Activated CD8-positive, alpha-beta memory T cell treated with anti-CD3 and anti-CD28 coated beads for 1 hour (primary cell): ENCODE measurements at places on chromosomes 2 and 18.

DNA sequence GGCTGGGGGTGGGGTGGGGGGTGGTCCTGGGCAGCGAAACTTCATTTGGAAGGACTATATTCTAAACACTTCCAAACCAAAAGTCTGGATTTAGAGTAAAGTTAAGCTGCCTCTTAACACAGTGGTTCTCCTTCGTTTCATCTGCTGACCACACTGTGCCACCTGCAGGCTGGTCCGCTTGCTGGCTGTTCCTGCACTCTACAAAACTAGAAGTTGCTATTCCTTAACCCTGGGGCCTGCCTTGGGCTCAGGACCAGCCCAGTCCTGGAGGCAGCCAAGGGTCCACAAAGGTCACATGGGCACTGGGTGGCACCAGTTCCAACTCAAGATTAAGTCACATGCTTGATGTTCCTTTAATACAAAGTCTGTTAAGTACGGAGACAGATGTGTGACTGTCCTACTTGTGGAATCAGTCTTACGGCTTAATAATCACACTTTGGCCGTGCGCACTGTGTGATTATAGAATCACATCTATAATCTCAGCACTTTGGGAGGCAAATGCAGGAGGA lies 195.4 kb downstream of the FAM210A start:
- DNase-seq = no peak

GRCh38 chr2:131402320-131403039 lies 38.5 kb upstream of the RAB6D start:
- DNase-seq = no peak

DNA sequence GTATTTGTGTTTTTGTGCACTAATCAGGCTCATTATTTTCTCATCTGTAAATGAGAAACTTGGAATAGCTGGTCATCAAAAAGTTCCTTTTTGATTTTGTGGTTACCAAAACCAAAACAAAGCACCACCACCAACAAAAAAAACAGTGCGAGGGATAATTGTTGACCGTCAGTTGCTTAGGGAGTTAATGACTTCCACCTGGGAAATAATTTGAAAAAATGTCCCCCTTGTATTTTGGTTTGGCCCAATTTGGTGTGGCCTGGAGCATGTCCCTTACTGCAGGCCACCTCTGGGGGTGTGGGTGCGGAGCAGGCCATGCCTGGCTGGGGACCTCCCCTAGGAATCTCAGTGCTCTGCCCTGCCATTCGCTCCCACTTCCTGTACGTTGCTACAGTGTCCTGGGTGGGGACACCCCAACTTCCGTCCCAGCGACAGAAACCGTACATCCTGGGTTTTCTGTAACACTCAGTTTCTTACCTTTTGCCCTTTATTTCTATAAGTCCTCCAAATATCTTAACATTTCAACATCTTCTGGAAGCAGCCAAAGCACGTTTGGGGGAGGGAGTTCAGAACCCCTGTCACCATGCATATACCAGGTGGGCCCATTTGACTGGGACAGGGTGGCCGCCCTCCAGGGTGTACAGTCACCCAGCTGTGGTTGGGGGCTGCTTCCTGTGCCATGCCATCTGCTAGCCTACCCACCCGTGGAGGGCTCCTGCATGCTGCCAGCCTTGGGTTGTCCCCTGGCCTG lies 31.3 kb downstream of the NCK2 start:
- DNase-seq = no peak

DNA sequence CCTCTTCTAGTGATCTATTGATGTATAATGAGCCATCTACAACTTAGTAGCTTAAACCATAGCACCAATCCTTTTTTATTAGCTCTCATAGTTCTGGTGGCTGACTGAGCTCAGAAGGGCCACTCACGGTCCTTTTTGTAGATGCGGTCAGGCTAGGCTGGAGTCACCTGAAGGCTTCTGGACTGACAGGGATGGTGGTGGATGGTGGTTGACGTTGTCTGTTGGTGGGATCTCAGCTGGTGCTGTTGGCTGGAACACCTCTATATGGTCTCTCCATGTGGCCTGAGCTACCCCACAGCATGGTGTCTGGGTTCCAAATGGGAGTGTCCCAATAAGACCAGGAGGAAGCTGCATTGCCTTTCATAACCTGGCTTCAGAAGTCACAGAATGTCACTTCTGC lies 68.0 kb downstream of the BCL2L11 start:
- no peak for DNase-seq

- no peak for DNase-seq
These were observed 169.6 kb upstream of the HDAC4 start for GRCh38 chr2:239570216-239570925.

- DNase-seq = no peak
These were observed 120.1 kb downstream of the HIBCH start for GRCh38 chr2:190199530-190199929.

DNA sequence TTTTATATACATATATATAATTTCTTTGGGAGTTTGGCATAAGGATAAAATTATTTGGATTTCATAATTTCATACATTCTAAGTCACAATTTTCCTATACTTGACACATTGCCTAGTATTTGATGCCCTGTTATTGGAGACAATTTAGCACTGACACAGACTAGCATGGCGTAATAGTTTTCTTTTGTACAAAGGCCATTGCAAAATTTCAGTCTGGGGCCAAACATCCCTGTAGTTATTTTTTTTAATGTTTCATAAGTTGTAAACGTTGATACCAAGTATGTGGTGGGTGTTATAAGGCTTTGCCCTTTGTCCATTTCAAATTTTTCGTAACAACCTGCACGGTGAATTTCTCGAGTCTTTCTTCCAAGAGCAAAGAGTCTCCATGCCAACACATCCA lies 95.7 kb upstream of the NRP2 start:
- no peak for DNase-seq

DNA sequence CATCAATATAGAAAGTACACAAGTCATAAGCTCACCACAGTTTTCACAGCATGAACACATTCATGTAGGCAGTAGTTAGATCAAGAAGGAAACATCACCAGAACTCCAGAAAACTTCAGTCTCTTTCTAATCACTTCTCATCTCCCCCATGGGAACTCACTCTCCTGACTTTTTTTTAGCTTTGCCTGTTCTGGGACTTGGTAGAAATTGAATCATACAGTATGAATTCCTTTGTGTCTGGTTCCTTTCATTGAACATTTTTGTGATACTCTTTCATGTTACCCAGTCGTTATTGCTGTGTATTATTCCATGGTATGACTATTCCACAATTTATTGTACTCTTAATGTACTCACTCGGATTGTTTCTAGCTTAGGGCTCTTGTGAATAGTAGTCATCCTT lies 160.2 kb downstream of the TAF4B start:
- no peak for DNase-seq

GRCh38 chr2:67627456-67628207 lies 230.5 kb downstream of the ETAA1 start:
- no peak for DNase-seq

- no peak for DNase-seq
These were observed 2.3 kb downstream of the HOXD11 start for GRCh38 chr2:176109192-176109901.

DNA sequence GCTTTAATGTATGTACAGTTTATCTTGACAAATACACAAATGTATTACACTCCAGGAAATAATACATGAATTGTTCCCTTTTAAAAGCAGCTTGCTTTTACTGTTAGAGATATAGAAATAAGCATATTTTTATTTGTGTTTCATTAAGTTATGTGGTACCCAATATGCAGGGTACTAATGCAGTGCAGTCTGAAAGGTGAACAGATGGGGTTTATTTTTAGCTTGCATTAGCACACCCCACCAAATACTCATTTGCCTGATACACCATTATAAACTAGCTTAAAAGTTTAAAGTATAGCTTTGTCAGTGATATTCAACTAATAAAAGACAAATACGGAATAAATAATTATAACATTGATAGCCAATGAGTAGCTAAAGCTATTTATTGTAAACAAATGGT lies 394.7 kb upstream of the ZNF804A start:
- no peak for DNase-seq

- no peak for DNase-seq
These were observed 117.0 kb upstream of the SLC14A2 start for GRCh38 chr18:45498287-45498658.

DNA sequence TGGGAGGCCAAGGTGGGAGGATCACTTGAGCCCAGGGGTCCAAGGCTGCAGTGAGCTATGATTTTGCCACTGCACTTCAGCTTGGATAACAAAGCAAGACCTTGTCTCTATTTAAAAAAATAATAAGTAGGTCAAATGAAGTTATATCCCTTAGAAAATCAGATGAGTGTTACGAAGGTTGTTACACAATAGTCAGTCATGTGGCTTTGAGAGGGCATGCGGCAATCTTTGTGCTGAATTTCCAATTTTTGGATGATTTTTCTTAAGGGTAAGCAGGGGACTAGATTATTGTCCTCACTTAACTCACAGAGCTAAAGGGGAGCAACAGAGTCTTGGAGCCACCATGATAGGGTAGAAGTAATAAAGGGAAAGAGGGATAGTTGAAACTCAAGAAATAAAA lies 71.8 kb downstream of the B3GNT2 start:
- DNase-seq = no peak

DNA sequence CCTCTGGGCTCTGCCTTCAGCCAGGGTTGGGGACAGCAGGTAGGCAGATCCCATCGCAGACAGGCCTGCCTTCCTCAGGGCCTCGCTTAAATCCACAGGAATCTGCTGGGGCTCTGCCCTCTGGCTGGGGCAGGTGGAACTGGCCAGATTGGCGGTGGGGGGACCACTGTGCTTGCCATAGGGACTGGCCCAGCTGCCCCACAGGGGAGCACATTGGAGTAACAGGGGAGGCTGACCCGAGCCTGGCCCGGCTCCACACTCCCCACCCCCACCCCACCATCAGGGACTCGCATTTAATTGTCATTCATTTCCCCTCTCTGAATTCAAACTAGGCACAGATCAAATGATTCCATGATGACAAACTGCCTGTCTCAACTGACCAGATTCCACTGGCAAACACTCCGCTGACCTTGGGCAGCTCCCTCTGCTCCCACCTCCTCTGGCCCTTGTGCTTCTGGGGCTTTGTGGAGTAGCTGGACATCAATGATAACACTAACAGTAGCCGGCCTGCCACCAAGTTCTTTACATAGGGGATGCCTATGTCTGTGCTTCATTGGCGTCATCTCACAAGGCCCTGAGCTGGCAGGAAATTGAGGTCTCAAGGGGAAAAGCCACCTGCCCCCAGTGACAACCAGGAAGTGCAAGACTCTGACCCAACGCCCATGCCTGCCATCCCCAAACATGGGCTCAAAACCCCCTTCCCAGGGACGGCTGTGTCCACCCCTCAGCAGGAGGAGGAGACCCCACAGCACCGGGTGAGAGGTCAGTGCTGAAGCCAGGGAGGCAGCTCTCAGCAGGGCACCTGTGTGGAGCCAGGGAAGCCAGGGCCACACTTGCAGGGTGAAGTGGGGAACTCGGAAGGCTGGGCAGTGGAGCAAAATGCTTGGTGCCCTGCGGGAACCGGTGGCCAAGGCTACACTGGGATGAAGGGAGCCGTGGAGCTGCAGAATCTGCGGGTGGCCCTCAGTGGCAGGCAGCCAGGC lies 2.1 kb upstream of the B3GNT7 start:
- no peak for DNase-seq

DNA sequence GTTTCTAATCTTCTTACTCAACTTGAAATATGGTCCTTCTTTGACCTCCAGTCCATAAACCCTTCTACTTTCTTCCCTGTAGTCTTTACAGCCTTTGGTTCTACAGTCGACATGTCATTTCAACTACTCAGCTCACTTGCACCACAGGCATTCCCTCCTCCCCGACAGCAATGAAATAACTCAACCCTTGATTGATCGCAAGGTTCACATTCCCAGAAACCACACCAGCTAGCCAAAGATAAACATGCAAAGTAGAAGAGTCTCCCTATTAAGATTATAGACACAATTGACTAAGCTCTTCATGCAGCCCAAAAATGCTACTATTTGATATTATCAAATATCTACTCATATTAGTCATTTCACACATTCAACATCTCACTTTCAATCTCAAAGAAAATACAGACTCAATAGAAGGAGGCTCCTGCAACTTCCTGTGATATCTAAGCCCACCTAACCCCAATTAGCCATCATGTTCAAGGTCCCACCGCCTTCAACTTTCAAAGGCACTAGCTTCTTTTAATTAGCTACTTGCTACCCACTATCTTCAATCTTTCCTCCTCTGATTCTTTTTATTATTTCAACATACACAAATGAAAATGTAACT lies 50.8 kb downstream of the RTTN start:
- no peak for DNase-seq

DNA sequence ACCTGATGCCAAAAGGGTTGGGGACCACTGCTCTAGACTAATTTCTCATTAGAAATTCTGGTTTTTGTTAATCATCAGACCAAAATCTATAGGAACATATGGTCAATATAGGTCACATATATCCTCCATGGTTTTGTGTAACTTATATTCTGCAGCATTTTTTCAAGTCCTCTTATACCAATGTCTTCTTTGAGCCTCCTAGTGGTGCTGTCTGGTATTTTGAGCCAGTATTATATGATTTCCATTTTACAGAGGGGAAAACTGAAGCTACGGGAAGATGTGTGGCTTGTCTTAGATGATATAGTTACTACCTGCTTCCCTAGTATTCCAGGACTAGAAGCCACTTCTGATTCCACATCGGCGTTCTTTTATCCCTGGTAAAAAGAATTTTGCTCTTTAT lies 13.8 kb downstream of the MAPK4 start:
- DNase-seq = no peak

DNA sequence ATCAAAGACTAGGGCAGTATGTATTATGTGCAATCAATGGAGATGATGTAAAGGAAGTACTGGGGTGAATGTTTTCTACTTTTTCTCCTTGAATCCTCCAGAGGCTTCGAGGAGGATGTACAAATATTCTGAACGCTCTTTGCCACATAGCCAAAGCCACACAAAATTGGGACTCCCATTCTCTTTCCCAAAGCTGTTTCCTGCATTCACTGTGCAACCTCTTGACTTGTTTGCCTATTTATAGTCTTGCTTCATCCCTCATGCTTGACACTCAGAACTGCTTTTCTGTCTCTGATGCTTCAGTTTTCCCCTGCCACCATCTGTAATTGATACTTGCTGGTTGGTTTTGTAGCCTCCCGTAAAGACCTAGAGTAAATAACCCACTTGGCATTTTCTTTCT lies 208.2 kb upstream of the RBMS1 start:
- DNase-seq = no peak

DNA sequence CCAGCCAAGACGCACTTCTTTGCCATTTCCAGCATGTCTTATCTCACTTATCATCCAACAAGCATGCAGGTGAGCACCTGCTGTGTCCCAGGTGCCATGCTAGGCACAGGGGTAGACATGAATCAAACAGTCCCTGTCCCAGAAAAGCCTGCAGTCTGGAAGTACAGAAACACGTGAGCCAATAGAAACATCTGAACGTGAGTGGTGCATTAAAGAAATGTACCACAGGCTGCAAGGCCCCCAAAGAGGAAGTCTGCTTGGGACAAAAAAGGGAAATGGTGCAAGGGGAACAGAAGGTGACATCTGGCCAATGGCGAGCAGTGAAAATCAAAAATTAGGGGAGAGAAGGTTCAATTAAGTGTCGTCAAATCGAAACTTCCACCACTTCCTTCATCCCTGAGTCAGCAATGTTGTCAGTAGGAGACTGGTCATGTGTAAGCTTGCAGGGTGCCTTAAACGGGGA lies 17.6 kb upstream of the TMEM247 start:
- DNase-seq = no peak

- no peak for DNase-seq
These were observed 5.3 kb upstream of the POMC start for GRCh38 chr2:25173719-25174118.
